ENCODE measurements at places on chromosomes 4 and X. TPM values are rescaled to one million over a fixed set of nuclear protein-coding genes. Genes with fewer than 3 reads are reported as not detected.

DNA sequence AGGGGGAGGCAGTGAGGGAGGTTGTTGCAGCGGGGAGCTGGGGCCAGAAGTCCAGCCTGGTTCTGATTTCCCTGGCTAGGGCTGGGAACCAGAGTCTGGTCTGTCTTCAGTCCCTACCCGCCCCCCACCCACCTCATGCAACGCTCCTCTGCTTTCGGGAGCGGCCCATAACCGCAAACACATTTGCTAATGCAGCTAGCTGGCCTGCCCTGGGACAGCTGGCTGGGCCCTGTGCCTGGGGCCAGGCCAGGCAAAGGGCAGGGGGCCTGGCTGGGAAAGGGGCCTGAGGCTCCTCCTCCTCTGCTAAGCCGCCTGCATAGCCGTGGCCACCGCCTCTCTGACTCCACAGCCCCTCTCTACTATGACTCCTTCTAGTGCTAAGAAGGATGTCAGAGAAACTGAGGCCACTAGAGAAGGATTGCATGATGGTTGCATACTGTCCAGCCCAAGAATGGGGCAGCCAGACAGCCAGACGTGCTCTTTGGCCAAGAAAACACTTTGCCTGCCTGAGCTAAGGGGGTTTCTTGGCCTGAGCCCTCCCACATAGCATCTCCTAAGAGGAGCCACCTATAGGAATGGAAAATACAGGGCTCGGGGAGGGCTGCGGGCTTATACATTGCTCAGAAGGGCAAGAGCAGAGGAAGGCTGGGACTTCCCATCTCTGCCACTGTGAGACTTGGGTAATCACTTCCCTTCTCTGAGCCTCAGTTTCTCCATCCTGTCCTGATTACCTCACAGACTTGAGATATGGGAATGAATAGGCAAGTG, 76.9 kb downstream of the PJA1 start:
- no peak for DNase-seq

PDCL2 gene
- not detected for total RNA-seq

GRCh38 chr4:31045151-31045550, 325.0 kb downstream of the PCDH7 start:
- DNase-seq, result no peak

DNA sequence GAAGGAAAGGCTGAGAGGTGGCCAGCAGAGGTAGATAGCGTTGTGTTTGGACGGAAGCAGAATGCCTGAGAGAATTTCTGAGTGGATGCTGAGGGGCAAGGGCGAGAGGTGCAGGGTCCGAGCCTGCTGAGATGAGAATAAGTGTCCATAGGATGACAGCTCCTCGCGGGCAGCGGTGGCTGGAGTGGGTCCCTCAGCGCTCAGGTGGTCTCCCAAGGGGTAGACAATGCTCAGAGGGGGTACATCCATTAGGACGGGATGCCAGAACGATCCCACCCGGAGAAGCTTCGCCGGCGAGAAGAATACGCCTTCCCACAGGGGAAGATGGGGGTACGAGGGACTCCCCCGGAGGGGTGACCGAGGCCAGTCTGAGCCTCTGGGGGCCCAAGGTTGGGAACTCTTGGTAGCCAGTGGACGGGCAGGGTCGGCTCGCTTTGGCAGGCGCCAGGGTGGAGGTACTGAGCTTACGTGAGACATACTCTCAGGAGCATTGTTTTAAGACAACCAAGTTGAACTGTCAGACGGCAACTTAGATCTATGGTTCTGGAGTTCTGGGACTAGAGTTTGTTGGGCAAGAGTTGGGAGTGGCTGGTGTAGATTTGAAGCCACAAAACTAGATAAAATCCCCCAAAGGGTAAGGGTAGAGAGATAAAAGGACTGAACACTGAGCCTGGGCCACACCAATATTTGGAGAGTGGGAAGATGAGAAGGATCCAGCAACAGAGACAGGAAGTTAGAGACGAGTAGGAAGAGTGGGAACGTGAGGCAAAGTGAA, 15.8 kb downstream of the BRCC3 start:
- no peak for DNase-seq

GRCh38 chrX:52420824-52421443, 52.1 kb downstream of the XAGE2 start:
- DNase-seq, result no peak

PDLIM3 gene
- 16.3 TPM for total RNA-seq

XKRX gene
- 0.13 TPM for total RNA-seq

DNA sequence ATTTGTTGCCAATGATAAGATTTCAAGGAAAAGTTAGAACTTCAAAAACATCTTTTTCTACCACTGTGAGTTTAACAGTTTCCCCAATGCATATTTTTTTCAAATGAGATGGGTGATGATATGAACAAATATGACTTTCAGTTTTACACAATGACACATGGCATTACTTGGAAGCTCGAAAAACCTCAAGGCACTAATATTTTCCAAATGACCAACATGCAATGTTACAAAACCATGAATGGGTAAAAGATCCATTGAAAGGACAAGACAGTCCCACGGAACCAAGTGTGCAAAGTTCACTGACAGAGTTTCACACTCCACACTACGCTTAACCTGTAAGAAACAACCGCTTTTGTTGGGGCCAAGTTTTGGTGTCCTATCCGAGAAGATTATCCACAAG, 84.5 kb downstream of the CD99L2 start:
- DNase-seq, result no peak

DNA sequence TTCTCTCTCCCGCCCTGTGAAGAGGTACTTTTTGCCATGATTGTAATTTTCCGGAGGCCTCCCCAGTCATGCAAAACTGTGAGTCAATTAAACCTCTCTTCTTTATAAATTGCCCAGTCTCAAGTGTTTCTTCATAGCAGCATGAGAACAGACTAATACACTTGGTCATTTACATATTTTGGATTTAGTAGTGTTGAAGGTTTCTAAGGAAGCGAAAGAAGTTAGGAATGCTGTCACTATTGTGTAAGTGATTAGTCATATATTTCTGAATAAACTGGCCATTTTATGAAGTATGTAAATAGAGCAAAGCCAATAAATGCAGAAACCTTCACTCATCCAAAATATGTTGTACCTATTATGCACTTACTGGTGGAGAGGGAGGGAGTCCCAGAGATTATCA, 34.4 kb upstream of the GK2 start:
- DNase-seq, result peak; percentile 16

DNA sequence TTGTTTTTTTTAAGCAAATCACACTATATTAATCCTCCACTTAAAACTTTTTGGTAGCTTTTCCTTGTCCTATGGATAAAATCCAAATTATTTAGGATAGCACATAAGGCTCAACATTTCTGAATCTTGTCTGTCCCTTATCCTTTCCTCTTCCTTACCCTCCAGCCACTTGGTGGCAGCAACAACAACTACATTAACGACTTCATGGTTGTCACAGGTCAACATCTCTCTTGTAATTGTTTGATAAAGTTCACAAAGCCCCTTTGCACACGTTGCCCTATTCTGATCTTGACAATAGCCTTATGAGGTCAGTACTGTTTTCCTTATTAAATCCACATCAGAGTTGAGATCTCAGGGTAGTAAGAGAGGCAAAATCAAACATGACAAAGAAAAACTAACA, 269.0 kb upstream of the PABPC4L start:
- peak; percentile 13 for DNase-seq

All from HT1080 (cell line).